CD4-positive, alpha-beta memory T cell (primary cell): ENCODE measurements at places on chromosomes 2 and 18.

DNA sequence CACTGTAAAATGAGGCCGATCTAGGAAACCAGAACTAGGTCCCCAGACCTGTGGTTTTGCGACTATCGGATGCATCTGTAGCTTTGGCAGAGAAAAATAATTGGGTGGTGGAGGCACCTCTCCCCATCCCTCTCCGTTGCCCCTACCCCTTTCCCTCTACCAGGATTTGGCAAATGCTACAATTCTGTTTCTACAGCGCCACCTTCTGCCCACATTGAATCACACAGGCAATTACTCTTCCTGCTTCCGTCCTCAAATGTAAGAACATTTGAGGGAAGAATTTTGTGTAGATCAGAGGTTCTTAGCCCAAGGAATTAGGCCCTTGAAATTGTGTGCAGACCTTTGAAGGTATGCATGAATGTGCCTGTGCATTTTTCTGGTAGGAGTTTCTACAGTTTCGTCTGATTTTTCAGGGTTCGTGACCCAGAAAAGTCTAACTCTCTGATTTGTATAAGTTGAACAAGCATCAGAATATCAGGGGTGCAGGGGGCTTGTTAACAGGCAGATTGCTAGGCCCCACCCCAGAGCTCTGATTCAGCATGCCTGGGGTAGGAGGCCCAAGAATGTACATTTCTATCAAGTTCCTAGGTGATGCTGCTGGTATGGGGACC lies 11.2 kb downstream of the ATP6V1B1 start:
- peak; percentile 47 for DNase-seq

GRCh38 chr2:19675856-19676460 lies 225.8 kb downstream of the TTC32 start:
- DNase-seq = no peak

- no peak for DNase-seq
Observed at GRCh38 chr2:8149985-8150539, 531.8 kb upstream of the ID2 start.

DNA sequence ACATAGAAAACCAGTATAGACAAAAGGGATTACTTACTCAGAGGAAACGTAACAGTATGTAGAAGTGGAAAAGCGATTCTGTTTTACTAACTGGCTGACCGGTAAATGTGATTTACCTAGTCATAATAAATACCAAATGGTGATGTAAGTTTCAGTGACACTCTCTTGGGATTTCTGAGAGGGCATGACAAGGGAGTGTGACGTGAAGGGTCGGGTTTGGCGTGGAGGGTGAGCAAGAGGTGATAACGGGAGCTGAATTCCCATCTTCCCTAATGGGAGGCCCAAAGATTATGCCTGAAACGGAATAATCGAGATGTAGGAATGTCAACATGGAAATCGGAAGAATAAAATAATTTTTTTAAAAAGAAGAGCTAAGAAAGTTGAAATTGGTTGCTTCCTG lies 12.7 kb upstream of the GNAL start:
- no peak for DNase-seq

- no peak for DNase-seq
Observed at GRCh38 chr2:70771446-70771845, 3.4 kb upstream of the ADD2 start.

- no peak for DNase-seq
Observed at GRCh38 chr2:223549215-223549614, 52.9 kb downstream of the SCG2 start.

DNA sequence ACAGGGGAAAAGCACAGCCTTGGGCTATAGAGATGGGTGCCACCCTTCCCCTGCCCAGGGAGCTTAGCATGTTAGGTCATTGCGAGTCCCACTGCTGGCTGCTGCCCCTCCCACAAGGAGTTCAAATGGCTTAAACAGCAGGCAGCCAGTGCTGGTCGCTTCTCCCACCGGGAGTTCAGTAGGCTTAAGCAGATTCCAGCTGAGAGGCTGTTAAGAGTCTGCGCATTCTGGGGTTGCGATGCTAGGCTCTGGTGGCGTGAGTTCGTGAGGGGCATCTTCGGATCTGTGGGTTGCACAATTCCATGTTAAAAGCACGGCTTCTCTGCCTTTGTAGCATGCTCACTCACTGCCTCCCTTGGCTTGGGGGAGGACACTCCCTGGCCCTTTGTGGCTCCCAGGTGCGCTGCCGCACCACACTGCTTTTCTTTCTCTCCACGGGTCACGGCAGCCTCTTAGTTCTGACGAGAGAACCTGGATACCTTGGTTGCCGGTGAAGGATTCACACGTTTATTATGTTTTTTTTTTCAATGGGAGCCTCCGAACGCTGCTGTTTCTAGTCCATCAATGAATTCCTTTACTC lies 93.2 kb downstream of the UNC80 start:
- no peak for DNase-seq

DNA sequence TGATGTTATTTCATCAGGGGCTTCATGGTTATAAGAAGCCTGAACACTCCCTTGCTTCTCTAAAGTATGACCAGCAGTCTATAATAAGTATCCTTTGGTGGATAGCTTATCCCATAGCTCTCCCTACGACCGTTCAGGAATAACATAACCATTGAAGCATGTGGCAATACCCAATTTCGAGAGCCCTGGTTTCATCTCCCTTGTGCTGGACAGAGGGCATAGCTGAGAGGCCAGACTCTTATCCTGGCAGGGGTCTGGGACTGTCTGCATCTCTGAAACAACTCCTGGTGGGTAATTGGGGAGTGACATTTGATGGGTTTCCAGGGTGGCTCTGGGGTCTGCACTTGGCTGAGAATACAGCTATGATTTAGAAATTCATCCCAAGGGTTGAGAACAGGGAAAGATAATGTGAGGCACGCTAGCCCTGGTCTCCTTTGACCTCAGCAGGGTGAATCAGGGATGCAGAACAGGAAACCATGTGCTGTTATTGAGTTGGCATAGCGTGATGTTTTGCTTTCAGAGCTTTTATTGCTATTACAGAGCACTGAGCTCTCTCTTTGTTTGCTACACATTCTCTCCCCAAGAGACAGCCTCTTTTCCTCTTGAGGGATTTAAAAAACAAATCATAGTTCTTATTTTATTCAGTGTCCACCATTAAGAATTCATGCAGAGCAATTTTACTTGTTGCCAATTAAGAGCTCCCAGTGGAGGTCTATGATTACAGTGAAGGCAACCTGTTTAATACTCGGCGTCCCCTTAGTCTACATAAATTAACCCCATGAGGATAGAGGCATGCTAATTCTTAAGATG lies 274.5 kb downstream of the NCKAP5 start:
- no peak for DNase-seq

- no peak for DNase-seq
Observed at GRCh38 chr2:163611557-163611906, 124.3 kb downstream of the FIGN start.
